ENCODE measurements at places on chromosomes 12 and 14.

GRCh38 chr14:22417914-22418313 is 171.1 kb downstream of the DAD1 start:
- no peak for DNase-seq

DNA sequence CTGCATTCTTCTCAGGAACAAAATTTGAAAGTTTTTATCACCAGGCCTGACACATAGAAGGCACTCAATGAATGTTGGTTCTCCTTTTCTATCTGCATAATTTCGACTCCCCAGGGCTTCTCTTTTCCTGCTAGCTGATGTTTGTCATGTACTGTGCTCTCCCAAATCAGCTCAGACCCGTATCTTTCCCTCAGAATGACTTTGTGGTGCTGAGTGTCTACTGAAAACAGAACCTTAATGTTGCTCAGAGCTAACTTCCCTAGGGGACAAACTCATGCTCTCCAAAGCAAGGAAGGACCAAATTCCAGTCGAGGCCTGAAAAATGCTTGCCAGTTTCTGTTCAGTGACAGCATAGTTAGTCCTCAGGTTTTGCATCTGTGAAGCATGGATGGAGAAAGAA is 1.9 kb downstream of the ARHGDIB start:
- DNase-seq, result no peak

GRCh38 chr12:116879509-116880212 is 1.6 kb downstream of the HRK start:
- no peak for DNase-seq

DNA sequence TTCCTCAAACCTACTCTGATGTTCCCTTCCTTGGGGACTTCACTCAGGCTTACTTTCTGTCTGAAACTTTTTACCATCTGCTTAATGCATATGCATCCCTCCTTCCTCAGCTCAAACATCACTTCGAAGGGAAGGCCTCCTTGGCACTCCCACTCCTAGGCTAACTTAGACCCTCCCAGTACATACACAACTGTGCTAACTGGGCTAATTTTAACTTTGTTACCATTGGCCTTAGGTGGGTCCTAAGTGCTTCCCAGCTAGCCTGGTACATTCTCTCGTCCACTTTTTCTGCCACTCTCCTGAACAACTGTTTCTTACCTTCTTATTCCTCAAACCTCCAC is 3.8 kb downstream of the EEF1AKMT3 start:
- no peak for DNase-seq

DNA sequence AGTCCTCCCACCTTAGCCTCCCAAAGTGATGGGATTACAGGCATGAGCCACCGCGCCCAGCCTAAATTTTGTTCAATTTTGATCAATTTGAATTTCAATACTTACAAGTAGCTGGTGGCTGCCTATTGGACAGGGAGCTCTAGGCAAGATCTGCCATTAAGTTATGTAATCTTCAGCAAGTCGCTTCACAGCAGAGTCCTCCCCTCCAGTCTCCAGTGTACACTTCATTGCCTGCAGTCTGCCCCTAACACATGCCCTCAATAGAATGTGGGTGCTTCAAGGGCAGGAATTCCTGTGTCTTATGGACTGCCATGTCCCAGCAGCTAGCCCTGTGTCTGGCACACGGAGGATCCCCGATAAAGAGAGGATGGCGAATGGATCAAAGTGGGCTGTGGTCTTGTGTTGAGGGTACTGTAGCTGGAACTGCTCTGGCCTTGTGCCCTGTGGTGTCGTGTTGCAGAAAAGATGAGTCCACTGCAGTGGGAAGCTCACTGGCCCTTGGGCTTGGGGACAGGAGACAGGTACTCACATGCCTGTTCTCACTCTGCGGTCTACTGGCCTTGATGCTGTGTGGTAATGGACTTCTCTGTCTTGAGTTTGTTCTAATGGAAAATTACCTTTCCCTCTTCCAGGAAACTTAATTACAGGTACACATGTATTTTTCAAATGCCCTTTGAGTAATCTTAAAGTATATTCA is 67.6 kb downstream of the TECPR2 start:
- DNase-seq, result no peak

- no peak for DNase-seq
Observed at GRCh38 chr12:103560604-103561101, 26.4 kb upstream of the STAB2 start.

GRCh38 chr12:109445191-109445609 is 31.9 kb downstream of the KCTD10 start:
- no peak for DNase-seq

DNA sequence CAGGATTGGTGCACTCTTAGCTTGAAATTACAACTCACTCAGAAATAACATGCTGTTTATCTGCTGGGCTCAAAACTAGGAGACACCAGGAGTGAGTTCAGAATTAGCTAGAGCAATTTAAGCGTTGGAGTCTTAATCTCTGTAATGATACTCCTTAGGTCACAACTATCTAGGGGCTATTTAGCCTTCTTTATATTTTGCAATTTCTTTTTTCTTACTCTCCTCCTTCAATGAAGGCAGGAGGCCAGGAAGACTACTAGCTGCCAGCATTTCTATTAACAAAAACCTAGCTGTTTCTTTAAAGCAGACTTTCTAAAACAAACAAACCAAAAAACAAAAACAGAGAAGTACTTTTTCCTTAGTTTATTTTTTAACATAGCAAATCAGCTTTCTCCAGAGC is 226.2 kb downstream of the TRHDE start:
- DNase-seq, result no peak

DNA sequence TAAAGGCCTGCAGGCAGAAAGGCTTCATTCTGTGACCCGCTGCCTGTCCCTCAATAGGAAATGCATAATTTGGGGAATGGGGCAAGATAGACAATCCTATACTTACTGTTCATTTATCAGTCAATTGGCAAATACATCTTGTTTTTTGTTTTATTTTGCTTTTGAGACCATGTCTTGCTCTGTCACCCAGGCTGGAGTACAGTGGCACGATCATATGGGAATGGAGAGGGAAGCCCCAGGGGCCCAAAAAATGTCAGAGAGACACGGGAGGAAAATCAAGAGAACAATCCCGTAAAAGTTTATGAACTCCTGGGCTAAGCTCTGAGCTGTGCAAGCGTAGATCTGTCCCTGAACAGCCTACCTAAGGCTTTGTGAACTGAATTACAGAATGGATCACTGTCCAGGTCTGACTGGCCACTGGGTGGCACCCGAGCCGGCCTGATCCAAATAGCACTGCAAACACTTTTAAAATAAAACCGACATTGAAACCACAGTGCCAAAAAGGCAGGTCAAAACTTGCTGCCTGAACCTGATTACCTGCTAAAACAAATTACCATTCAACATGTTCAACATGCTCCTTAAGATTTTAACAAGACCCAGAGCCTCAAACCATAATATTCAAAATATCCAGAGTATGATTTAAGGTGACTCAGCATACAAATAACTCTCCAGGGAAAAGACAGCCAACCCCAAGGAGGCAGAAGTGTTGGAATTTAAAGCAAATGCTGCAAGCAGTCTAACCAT is 11.8 kb downstream of the COPS7A start:
- peak; percentile 21 for DNase-seq

DNA sequence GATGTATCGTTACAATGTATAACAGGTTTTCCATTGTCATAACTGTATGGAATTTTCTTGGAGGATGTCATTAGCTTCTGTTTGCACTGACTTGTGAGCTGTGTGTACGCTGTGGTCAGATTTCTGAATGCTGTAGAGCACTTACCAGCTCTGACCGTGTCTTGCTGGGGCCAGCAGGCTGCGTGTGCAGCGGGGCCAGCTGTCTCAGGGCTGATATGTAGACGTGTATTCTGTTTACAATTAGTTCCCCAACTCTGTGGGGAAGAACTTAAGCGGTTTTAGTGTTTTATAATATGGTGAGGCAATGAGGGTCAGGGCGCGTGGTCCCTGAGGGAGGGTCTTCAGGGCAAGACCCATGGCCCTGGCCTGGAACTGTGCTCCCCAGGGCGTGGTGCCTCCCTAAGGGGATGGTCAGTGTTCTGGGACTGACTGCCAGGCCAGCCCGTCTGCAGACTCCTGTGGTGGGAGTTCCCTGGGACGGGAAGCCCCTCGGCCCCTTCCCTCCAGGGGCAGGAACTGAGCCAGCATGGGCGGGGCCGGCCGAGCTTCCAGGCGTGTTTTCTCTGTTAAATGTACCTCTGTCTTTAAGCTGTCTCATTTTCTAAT is 18.7 kb downstream of the XRCC3 start:
- no peak for DNase-seq

DNA sequence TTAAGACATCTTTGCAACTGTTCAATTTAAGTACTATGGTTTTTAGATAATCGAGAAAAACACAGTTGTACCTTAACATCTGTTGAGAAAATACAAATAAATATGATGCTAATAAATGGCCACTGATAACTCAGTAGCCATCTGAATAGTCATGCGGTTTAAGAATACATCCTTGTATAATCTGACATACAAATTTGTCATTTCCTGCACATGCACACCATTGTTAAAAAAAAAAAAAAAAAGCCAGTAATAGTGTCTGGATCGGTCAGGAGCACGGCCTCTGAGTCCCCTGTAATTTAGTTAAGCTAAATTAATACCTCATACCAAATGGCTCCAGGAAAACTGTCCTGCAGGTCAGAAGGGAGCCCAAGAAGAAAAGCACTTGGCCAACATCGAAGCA is 16.8 kb downstream of the RFC5 start:
- DNase-seq, result no peak

DNA sequence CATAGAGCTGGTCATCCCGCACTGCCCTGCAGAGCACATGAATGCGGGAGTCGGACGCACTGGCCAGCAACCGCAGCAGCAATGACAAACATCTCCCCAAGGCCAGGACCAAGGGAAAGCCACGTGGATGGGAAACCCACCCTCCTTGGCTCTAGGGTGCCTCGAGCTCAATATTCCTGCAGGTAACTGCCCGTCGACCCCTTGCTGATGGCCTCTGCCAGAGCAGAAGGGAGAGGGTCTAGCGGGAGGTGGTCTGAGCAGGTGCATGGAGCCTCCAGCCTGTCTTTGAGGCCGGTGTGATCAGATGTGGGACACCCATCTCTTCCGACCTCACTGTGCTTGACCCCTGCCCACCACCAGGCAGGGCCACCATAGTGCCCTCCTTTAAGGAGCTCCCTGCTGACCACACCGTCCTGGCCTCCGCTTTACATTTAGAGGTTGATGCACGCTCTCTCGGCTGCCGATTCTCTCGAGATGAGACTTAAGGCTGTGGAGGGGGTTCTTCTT is 89.7 kb downstream of the PIWIL1 start:
- DNase-seq, result no peak

DNA sequence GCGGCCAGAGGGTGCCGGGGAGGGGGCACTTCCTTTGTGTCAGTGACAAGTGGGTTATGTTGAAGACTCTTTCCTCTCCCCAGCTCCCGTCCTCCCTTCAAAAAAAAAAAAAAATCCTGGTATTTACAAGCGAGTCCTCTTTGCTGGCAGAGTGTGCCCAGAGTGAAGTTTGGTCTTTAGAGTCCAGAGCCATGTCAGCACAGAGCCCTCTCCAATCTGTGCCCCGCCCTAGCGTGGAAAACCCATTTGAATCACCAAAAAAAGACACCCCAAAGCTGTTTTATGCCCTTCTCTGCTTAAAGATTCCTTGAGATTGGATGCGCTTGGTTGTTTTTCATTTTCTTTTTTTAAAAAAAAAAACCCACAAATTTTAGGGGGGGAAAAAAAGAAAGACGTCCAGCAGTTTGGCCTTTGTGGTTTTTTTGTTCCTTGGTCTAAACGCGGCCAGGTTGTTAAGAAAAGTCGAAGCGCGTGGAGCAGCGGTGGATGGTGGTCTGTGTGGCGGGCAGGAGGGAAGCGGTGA is 3.3 kb downstream of the NKX2-1 start:
- DNase-seq, result no peak

- DNase-seq, result no peak
Observed at GRCh38 chr14:71076462-71077092, 169.3 kb downstream of the PCNX1 start.

DNA sequence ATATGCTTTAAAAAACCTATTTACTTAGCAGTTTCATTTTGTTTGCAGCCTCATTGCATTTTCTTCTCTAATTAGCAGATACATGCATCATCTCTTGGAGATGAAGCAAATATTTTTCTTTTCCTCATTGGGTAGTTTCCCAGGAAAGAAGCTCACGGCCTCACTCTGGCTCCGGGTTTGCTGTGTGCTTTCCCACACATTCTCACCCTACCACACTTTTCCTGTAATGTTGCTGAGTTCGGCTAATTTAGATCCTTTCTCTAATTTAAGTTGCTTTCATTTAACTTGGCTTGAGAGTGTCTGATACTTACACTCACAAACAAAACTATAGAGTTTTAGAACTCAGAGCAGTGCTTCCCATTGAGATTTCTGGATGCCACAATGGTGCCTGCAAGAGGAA is 928.2 kb downstream of the NRXN3 start:
- no peak for DNase-seq

DNA sequence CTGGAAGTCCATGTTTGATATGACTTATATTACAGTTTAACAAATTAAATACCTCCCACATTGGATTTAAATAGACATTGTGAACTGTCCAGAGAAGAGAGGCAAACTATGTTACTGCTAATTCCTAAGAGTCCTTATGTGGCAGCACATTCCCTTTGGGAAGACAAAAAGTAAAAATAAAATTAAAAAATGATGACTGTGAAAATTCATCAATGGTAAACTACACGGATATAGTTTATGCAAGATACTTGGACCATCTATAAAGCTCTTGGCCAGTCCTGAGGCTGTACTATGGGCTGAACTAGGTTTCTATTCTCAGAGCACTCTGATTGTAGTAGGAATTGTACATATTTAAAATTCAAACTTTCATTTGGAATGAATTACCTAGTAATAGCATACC is 206.4 kb downstream of the LRRK2 start:
- DNase-seq, result no peak

DNA sequence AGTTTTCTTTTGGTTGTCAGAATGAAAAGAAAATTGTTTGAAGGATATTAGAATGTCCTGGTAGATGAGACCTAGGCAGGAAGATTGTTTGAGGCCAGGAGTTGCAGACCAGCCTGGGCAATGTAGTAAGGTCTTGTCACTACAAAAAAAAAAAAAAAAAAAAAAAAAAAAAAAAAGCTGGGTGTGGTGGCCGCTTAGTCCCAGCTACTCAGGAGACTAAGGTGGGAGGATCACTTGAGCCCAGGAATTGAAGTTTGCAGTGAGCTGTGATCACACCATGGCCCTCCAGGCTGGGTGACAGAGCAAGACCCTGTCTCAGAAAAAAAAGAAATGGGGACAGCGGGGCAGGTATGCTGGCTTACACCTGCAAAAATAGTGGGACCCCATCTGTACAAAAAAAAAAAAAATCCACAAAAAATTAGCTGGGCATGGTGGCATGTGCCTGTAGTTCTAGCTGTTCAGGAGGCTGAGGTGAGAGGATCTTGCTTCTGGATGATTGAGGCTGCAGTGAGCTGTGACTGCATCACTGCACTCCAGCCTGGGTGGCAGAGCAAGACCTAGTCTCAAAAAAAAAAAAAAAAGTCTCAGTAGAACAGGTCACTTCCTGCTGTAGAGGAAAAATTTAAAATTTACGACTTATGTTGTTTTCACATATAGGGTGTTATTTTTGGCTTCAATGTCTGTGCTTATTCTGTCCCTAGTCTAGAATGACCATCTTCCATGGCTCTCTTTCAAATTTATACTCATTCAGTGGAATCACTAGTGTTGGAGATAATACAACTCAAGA is 70.7 kb downstream of the PPHLN1 start:
- DNase-seq, result no peak
